Gastroesophageal sphincter (tissue), 4 donors: ENCODE measurements at places on chromosomes 16 and 17.

GRCh38 chr17:828761-829160 lies 46.6 kb downstream of the MRM3 start:
- no peak for ATAC-seq

DNA sequence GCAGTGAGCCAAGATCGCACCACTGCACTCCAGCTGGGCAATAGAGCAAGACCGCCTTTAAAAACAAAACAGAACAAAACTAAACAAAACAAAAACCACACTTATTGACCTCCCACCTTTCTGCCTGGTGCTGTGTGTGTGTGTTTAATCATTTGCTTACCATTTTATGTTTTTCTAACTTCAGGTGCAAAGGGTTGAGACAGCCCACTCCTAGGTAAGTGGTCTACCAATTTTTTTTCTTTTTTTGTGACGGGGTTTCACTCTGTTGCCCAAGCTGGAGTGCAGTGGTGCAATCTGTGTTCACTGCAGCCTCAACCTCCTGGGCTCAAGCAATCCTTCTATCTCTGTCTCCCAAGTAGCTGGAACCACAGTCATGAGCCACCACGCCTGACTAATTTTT lies 65.8 kb downstream of the SALL1 start:
- ATAC-seq = no peak

DNA sequence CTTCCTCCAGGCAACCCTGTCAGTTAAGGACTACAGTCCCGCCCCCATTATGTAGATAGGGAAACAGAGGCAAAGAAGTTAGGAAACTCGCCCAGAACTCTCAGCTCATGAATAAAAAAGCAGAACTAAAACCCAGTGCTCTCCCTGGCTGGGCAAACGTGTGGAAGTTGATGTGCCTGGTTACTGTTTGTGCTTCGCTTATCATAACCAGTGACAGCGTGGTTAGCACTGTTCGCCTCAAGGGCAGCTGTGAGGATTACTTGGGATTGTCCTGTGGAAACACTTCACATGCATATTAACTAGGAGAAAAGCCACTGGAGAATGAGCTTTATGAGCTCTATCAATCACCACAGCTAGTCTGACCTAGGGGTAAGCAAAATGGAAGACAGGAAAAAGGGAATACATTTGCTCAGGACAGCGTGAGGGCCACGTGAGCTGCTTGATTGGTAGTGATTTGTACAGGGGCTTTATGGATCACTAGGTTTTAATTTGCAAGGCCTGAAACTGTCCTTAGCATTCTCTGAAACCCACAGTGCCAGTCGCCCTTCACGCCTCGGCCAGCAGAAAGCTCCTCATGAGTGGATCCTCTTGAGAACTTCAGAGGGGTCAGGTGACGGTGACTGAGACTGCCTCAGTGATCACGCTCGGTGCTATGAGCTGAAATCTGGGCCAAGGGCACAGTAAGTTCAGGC lies 19.9 kb downstream of the CYB5D2 start:
- ATAC-seq = no peak

- ATAC-seq = no peak
Observed at GRCh38 chr16:19831678-19832077, 53.0 kb downstream of the GPRC5B start.

GRCh38 chr16:74585846-74586443 lies 21.0 kb downstream of the GLG1 start:
- no peak for ATAC-seq

DNA sequence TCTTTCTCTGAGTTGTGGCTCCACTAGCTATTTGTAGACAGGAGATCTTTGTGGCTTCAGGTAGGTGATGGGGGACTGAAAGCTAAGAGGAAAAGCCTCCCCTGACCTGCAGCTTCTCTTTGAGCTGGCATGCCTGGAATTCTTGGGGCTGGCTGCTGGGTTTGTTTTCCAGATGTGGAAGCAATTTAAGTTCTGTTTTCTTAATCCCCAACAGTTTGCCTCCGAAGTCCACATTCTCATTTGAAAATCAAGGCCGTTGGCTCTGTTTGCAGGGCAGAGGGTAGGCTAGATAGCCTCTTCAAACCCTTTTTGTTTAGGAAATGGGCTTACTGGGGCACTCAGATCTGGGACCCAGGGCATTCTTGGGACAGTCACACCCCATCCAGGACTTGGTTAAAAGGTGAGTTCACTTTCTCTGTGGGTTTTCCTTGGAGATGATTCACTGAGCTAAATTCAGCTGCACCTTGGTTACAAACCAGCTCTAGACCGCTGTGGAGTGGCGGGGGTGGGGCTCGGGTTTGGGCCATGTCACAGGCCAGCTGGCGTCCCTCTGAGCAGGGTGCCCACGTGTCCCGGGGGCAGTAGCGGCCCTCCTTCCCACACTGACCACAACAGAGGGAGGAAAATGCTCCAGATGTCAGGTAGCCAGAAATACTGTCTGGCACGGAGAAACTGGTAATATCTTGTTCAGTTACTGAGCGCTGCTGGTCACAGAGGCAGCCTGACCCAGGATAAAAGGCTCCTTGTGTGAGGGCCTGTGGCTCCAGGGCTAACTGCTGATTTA lies 108.5 kb downstream of the RAB11FIP4 start:
- ATAC-seq = peak; percentile 48

GRCh38 chr16:56409195-56409594 lies 16.1 kb downstream of the AMFR start:
- ATAC-seq = no peak

GRCh38 chr16:47144559-47144877 lies 773 bp upstream of the NETO2 start:
- no peak for ATAC-seq

- no peak for ATAC-seq
Observed at GRCh38 chr17:59221159-59221847, 992 bp downstream of the GDPD1 start.

DNA sequence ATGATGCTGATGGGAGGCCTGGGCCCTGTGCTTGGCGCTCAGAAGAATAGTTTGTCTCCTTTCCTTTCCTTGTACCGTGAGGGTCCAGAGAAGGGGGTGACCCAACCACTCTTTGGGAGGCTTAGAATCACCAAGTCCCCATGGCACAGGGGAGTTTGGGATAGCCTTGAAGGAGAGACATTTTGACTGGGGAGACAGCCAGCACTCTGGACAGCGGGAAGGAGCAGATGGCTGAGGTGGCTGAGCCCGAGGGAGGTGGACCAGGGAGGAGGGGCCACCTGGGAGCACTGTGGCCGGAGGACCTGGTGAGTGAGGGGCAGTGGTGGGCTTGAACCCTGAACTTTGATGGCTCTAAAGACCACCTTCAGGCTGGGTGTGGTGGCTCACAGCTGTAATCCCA lies 18.2 kb downstream of the MGAT5B start:
- no peak for ATAC-seq

- peak; percentile 67 for ATAC-seq
Observed at GRCh38 chr17:82103553-82104451, 5.8 kb upstream of the FASN start.

- ATAC-seq = no peak
Observed at GRCh38 chr17:82054351-82055022, 2.8 kb downstream of the GPS1 start.

GRCh38 chr17:19305761-19306159 lies 56.8 kb downstream of the B9D1 start:
- no peak for ATAC-seq

GRCh38 chr16:7547736-7548135 lies 215.1 kb downstream of the RBFOX1 start:
- ATAC-seq = no peak

DNA sequence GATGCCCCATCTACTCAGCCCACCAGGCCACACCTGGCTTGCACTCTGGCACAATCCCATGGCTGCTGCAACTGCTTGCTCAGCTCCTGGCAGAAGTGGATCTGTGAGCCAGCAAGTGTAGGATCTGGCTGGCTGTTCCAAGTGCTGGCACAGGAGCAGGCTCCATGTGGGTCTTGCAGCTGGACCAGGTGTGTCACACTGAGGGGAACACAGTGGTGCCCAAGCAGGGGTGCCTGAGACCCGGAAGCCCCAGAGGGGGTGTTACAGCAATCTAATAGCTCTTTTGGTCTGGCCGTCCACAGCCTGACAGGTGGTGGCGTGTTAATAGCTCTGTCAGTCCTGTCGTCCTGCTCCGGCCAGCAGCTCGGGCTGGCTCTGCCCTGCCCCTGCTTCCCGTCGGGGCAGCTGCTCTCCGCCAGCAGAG lies 19.6 kb upstream of the GOT2 start:
- no peak for ATAC-seq

DNA sequence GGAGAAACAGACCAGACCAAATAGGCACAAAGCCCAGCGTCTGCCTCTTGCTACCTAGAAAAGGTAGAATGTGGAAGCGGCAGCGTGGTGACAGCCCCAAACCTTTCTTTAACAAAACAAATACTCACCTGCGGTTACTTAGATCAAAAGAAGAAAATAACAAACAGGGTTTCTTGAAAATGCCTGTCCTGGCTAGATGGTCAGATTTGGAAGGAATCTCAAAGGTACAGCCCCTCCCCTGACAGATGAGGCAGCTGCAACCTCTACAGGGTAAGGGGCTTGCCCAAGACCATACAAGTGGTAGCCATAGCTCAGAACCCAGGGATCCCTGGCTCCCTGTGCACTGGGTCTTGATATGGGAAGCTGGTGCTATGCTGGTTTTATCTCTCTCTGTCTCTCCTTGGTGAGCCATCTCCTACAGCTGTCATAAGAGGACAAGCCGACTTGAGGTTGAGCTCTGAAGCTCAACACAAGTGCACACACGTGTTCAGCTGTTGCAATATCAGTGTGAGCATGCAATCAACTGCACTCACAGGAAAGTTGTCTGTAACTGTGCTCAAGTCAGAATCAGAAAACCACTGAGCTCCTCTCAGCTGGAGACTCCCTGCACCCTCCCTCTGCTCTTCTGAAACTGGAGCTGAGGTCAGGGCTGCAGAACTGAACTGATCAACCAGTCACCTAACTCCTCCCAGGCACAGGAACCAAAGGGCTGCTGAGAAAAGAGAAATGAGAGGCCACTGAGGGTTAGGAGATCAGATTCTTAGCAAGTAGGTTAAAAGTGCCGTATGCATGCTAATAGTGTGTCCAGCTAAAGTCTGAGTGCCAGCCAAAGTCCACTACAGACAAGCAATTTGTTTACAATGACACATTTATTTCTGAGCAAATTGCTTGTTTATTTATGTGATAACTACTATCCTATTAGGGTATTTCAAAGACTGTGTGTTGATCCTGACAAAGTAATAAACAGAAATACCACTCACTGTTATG lies 6.1 kb upstream of the RNF157 start:
- ATAC-seq = peak; percentile 39

DNA sequence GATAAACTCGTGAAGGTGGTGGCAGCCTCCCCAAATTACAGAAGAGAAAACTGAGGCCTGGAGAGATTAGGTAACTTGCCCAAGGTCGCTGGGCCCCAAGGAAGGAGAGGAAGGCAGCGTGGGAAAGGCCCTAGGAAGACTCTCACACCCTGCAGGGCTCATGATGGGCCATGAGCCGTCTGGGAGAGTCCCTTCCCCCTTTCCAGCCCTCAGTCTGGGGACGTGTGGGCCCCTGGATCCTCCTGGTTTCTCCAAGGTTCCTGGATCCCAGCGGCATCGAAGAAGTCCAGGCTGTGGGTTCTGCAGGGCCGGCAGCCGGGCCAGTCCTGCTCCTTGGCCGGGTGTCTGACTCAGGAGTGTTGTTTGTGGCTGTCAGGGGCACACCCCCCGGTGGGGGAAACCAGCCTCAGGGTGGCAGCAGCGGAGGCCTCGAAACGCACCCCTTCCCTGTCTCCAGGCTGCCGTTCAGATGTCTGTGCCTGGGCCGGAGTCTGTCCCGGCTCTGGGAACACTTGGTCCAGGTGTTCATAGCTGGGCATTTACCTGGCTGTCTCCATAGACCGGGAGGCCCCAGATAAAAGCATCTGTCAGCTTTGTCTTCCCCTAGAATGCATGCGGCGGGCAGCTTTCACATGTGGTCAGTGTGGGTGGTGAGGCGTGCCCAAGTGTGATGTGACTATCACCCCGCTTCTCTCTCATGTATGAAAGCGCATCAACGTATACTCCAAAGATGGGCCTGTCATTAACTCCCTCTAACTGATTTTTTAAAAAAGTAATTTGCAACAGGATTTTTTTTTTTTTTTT lies 3.7 kb upstream of the RAP1GAP2 start:
- ATAC-seq = no peak
